ENCODE measurements at places on chromosomes 6 and 20.

DNA sequence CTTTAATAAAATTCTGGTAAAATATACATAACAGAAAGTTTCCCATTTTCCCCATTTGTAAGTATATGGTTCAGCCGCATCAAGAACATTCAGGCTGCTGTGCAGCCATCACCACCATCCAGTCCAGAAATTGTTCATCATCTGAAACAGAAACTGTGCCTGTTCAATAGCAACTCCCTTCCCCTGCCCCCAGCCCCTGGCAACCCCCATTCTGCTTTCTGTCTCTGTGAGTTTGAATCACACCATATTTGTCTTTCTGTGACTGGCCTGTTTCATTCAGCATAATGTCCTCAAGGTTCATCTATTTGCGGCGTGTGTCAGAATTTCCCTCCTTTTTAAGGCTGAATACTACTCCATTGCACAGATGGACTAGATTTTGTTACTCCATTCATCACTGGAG, 19.1 kb downstream of the VSTM2L start:
- no peak for DNase-seq

- no peak for DNase-seq
Measured at GRCh38 chr6:165985806-165986299, 181.8 kb downstream of the TBXT start.

DNA sequence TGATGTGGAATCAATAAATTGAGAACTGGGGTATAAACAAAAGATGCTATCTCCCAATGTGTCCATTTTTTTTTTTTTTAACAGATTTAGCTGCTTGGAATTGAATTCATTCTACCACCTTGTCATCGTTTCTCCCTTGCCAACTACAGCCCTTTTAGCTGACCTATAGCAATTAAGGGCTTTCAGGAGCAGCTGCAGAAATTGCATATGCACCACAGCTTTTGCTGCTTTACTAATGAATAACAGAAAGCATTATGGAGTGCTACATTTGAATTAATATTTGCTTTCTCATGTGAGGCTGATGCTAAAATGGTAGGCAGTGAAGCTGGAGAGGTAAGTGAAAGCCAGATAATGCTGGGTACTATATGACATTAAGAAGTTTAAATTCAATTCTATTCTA, 5.7 kb downstream of the SESN1 start:
- no peak for DNase-seq

GRCh38 chr6:148272597-148272996, 70.0 kb upstream of the SASH1 start:
- no peak for DNase-seq

GRCh38 chr6:150354754-150355571, 13.8 kb upstream of the IYD start:
- no peak for DNase-seq

- no peak for DNase-seq
Measured at GRCh38 chr20:16808796-16809195, 60.6 kb downstream of the OTOR start.

DNA sequence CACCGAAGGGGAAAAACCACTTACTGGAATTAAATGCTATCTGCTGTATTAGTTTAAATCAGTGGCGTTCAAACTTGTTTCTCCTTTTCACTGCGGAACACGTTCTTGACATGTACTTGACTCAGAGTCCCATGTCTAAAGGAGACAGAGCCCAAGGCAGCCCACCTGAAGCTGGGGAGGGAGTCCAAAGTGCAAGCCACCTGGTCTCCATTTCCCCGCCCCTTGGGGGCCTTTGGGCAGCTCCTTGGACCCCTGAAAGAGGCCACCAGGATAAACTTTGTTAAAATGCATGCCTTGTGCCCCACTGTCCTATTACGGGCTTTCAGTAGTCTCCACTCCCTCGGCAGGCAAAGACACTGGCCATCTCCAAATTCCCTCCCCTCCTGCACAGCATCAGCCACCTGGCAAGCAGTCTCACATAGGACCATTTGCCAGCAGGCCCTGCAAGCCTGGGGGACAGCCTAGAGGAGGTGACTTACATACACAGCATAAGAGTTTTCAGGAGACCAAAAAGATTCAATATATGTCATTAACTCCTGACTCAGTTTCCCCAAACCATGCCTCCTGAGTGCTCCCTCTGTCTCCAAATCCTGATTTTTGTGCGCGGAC, 6.7 kb downstream of the PCK1 start:
- DNase-seq: no peak

DNA sequence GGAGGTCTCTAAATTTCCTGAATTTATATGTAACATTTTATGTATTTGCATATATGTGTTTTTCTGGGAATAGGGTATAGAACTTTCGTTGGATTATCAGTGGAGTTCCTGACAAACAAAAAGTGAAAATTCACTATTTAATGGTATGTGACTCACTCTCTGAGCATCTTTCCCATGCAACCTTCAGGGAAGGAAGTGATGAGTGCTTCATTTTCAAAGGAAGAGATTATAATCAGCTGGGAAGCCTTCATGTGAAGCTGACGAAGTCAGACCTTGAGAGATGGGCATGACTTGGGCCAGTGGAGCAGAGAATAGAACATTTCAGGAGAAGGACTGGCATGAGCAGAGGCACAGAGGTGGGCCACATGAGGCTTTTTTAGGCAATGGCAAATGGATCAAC, 72.7 kb downstream of the FAXC start:
- no peak for DNase-seq

GRCh38 chr6:159398633-159399032, 229.4 kb downstream of the FNDC1 start:
- no peak for DNase-seq

DNA sequence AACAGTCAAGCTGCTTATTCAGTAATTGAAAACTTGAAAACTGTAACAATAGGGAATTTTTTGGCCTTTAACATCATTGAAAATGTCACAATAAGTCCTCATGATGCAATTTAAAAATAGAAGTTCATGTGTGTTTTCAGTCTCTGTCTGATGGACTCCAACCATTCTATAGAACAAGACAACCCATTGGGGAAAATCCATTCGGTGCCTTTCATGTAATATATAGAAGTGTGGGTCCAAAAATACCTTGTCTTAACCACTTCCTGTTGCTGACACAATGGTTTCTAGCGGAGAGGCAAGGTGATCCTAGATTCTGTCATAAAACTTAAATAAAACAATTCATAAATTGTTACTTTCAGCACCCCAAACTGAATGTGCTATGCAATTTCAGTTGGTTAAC, 1131.3 kb upstream of the MAP3K7 start:
- DNase-seq: no peak

GRCh38 chr6:163754866-163755265, 340.3 kb downstream of the QKI start:
- DNase-seq: no peak

DNA sequence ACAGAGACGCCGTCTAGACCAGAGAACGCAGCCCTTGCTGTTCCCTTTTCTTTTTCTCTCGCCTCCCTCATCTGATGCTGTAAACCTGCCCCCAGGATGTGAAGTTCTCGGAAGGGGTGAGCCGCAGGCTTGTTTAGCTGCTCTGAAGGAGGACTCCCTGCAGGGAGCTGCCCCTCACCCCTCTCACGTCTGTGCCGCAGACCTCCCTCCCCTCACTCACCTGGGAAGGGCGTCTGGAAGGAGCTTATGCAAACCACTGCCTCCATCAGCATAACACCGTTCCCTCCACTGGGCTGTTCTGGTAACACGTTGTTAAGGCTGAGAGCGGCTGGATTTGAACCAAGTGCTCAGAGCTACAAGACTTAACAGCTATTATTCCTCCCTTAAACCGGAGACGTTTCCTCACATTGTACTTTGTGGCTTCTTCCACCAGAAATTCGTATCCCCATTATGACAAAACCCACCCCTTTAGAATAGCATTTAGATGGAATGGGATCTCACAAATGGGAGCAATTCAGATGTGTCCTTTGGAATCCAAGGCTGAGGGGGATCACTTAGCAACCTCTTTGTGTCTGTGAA, 99.8 kb downstream of the SMOC2 start:
- DNase-seq: no peak

DNA sequence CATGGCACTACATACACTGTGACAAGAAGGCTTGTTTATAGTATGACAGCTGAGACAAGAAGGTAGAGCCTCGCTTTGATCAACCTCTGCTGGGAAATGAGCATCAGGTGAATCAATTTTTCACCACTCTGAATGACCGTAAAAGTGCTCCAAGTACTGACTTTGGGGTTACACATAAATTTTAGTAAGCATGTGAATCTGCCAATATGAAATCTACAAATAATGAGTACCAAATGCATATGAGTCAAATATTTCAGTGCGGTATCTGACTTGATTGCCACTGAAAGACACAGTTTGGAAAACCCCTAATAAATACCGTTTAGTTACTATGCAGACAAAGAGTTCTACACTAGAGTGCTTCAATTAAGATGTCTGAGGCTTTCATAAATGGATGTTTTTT, 77.8 kb downstream of the ATG5 start:
- no peak for DNase-seq

DNA sequence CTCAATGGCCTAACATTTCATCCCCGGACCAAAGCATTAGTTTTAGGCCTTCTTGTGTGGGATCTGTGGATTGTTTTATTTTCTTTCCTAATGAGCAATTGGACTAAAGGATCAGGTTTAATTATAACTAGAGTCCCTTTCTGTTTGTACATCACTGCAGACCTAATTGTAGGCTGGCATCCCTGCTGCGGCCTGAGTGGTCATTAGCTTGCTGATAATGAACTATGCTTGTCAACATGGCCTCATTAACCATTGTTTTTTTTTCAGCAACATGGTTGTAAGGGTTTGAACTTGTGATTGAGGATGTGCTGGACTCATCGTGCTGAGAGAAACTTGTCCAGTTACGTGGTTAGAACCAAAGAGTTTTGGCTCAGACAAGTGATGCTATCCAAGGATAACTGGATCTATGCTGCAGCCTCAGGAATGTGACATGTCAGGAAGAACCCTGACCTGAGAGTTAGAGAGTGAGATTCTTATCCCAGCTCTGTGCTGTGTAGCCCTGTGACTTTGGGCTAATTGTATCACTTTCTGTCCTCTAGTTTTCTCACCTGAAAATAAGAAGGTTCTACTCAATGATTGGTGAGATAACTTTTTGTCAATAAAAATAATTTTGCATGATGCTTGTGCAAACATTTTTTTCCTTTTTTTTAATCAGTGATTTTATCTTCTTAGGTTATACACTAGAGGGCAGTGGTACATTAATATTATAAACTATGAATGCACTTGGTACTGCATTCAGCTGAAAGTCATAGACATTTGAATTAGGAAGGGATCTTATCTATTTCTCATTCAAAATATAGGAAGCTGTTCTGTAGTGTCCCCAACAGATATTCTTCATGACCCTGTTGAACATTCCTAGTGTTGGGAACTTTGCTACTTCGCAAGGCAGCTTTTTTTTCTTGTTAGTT, 140.9 kb downstream of the RNF144B start:
- no peak for DNase-seq

DNA sequence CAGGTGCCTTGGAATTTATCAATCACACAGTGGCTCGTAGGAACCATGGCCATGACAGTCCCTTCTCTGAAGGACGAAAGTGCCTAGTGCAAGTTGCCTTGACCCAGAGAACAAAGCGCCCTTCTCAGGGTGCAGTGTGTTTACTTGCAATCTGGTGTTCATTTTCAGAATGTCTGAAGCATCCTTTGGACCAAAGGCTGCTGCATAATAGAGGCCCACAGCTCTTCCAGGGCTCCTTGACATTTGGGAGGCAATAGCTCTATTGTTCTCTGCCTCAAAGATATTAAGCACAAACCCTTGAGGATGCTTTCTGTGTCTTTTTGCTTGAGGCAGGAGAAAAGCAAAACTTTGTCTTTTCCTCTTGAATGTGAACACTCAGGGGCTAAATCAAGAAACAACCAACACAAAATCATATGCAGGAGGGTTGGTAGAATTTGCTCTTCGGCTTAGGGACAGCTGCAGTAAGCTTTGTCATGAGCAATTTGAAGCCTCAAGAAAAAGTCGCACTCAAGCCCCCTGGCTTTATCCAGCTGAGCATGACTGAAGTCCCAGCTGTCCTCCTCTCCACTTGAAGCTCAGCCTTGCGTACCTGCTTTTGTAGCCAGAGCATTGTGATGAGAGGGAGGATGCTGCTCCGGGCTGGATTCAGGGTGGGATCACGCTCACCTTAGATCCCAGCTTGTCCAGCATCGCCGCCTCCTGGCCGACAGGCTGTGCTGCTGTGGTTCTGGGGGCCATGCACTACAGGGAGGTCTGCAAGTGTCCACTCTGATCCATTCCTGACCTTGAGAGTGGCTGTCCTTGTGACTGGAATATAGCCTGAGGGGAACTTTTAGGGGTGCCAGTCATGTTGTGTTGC, 495.4 kb downstream of the CDH26 start:
- DNase-seq: no peak

DNA sequence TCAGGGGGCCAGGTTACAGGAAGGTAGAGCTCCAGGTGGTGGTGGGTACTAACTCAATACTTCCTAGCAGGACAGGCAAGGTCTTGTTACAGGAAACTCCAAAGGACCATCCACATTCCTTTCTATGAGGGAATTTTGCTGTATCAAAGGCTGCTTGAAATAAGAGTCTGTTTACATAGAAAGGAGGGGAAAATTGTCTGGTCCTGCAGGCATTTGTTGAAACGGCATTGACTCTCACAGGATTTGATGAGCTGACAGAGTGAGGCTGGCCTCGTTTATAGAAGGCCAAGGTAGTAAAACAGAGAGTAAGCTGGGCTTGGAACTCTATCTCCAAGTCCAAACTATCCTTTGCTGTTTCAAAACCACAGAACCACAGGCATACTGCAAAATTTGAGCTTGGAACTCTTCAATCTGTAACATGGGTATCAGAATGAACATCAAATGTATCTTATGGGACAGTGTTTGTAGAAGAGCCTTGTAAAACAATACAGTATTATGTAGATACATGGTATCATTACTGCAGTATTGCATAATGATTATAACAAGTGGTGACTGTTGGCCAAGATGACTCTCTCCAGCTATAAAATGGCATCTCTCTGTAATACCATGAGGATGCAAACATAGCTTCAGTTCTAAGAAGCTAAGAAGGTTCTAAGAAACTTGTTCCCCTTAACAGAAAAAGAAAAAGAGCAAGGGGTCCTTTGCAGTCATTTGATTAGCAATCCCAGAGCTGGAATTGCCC, 61.5 kb downstream of the TRAM2 start:
- no peak for DNase-seq

DNA sequence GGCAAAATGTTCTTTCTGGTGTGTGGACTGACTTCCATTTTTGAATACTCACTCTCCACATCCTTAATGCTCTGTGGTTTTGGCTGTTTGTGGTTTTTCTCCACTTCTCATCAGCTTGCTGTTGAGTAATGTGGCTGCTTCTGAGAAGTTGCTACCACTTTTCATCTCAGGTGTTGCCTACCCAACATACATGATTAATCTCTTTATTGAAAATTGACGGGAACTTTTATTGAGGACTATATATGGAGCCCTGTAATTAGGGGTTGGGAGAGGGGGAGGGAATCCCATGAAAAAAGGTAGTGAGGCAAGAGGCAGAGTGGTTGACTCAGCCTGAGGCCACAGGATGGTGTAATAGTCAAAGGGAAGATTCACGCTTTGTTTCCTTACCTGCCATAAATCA, 17.6 kb downstream of the IL22RA2 start:
- no peak for DNase-seq

DNA sequence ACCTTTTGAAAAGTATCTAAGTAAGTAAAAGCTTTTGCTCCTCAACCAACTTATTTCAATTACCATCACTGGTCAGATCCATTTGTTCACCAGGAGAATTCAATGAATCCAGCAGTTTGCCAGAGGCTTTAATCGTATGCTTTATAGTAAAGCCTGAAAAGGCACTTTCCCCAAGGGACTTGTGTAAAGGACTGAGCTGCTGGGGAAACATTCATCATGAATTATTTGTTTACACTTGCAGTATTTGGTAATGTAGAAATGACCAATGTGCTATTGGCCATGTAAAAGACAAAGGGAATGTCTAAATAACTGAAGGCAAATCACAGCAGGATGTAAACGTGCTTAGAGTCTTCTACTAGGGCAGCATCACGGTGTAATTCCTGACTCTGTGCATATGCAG, 471.4 kb downstream of the ADGRB3 start:
- DNase-seq: no peak

Data from AG04449 (cell line).